Epithelial cell of proximal tubule (primary cell): ENCODE measurements at places on chromosomes 7 and 10. TPM values are rescaled to one million over a fixed set of nuclear protein-coding genes. Genes with fewer than 3 reads are reported as not detected.

The NUTM2E gene
- 0.22 TPM in 1 of 2 replicates, not detected in the other for total RNA-seq

The NPSR1 gene
- not detected in 2 replicates for total RNA-seq

The ARMC3 gene
- 0.07 and 0.23 TPM in 2 replicates for total RNA-seq

The CNTNAP2 gene
- total RNA-seq: 2.7 and 9.2 TPM in 2 replicates

The ECHDC3 gene
- total RNA-seq: 20.2 and 26.3 TPM in 2 replicates

The AP5Z1 gene
- total RNA-seq: 21.1 and 21.4 TPM in 2 replicates

The SLC16A9 gene
- total RNA-seq: 2.9 and 3.5 TPM in 2 replicates

The HOXA4 gene
- total RNA-seq: 9.2 and 14.6 TPM in 2 replicates

The CH25H gene
- 1.1 TPM in 1 of 2 replicates, not detected in the other for total RNA-seq

The FKBP6 gene
- not detected in 2 replicates for total RNA-seq

The LSM5 gene
- total RNA-seq: 27.3 and 41.1 TPM in 2 replicates

The NUTM2B gene
- 0.40 TPM in 1 of 2 replicates, not detected in the other for total RNA-seq

The LGI1 gene
- not detected in 2 replicates for total RNA-seq

The CYP2C9 gene
- total RNA-seq: 1.0 TPM in 1 of 2 replicates, not detected in the other

The FZD8 gene
- total RNA-seq: 8.2 and 13.4 TPM in 2 replicates

The SH2D4B gene
- total RNA-seq: not detected in 2 replicates

The PNLIPRP2 gene
- not detected in 2 replicates for total RNA-seq

The HTR7 gene
- 0.06 and 1.2 TPM in 2 replicates for total RNA-seq

The MYH16 gene
- 1.0 and 1.4 TPM in 2 replicates for total RNA-seq
